ENCODE measurements at places on chromosomes 2 and 18. TPM values are rescaled to one million over a fixed set of nuclear protein-coding genes. Genes with fewer than 3 reads are reported as not detected.

The POTEI gene
- 0.17 TPM for polyA plus RNA-seq

The QPCT gene
- polyA plus RNA-seq = 14.8 TPM

The MAT2A gene
- 293 TPM for polyA plus RNA-seq

The GRB14 gene
- polyA plus RNA-seq = 62.6 TPM

The IL36RN gene
- polyA plus RNA-seq = not detected

The C2orf78 gene
- polyA plus RNA-seq = not detected

The TMEFF2 gene
- 19.2 TPM for polyA plus RNA-seq

The PTPRN gene
- 0.20 TPM for polyA plus RNA-seq

The IMPA2 gene
- polyA plus RNA-seq = 95.6 TPM

The COL5A2 gene
- polyA plus RNA-seq = 176 TPM

The IL36G gene
- polyA plus RNA-seq = 0.21 TPM

The ALPG gene
- polyA plus RNA-seq = 0.05 TPM

The ZNG1B gene
- polyA plus RNA-seq = 52.8 TPM

The RAD51AP2 gene
- 0.17 TPM for polyA plus RNA-seq

The AFF3 gene
- 23.4 TPM for polyA plus RNA-seq

The CRYGC gene
- not detected for polyA plus RNA-seq

The COL4A3 gene
- 70.2 TPM for polyA plus RNA-seq

The NRP2 gene
- polyA plus RNA-seq = 60.3 TPM

The ABCG8 gene
- 1.1 TPM for polyA plus RNA-seq

The NEB gene
- 25.2 TPM for polyA plus RNA-seq

The STON1 gene
- polyA plus RNA-seq = 40.4 TPM

The CXCR2 gene
- polyA plus RNA-seq = 0.46 TPM

The CCDC148 gene
- polyA plus RNA-seq = 8.4 TPM

The DNAH7 gene
- 9.4 TPM for polyA plus RNA-seq

The HTRA2 gene
- 35.5 TPM for polyA plus RNA-seq

The PSMA8 gene
- polyA plus RNA-seq = not detected

The CROCC2 gene
- polyA plus RNA-seq = 0.06 TPM

The MATN3 gene
- 3.3 TPM for polyA plus RNA-seq

The TUBA4B gene
- 0.94 TPM for polyA plus RNA-seq

The TNS1 gene
- 54.8 TPM for polyA plus RNA-seq

The FOXI3 gene
- polyA plus RNA-seq = 0.06 TPM

The PRSS56 gene
- 0.27 TPM for polyA plus RNA-seq

The DLGAP1 gene
- polyA plus RNA-seq = 4.1 TPM

The DES gene
- 7.4 TPM for polyA plus RNA-seq
